Jurkat, Clone E6-1 (cell line): ENCODE measurements at places on chromosomes 16 and 17.

DNA sequence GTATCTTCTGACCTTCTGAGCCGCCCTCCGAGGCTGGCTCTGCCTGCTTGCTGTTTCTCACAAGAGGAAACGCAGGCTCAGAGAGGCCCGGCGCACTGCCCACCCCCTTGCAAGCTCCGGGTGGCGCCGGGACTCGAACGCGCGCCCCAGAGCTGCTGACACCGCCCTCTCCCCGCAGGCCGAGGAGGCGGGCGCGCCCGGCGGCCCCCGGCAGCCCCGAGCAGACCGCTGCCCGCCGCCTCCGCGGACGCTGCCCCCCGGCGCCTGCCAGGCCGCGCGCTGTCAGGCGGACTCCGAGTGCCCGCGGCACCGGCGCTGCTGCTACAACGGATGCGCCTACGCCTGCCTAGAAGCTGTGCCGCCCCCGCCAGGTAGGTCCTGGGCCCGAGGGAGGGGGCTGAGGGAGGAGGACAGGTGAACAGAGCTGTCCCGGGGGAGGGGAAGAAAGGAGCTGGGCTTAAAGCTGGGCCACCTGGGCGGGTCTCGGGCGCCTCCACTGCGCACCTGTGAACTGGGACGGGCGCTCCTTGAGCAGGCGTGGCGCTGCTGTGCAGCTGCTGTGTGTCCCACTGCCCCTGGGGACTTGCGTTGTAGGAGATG is 18.2 kb downstream of the WFDC1 start:
- DNase-seq = no peak

DNA sequence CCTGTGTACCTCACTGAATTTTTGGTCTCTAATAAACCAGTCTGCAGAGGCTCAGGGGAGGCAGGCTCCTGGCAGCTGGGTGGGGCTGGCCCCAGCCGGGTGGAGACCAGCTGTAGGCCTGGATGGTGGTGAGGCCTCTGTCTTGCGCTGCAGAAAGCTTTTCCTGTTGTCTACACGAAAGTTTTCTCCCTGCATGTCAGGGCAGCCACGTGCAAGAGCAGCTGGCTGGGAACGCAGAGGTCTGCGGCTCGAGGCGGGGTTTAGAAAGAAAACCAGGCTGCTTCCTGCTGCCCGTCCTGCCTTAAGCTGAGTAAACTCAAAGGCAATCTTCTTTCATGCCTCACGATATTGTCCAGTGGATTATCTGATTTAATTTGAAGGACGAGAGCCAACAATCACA is 2.4 kb downstream of the SERPINF1 start:
- DNase-seq = peak; percentile 80

- no peak for DNase-seq
These were observed 22.8 kb downstream of the ATP6V0D1 start for GRCh38 chr16:67458121-67458641.

GRCh38 chr17:79986411-79987186 is 49.1 kb downstream of the TBC1D16 start:
- no peak for DNase-seq

DNA sequence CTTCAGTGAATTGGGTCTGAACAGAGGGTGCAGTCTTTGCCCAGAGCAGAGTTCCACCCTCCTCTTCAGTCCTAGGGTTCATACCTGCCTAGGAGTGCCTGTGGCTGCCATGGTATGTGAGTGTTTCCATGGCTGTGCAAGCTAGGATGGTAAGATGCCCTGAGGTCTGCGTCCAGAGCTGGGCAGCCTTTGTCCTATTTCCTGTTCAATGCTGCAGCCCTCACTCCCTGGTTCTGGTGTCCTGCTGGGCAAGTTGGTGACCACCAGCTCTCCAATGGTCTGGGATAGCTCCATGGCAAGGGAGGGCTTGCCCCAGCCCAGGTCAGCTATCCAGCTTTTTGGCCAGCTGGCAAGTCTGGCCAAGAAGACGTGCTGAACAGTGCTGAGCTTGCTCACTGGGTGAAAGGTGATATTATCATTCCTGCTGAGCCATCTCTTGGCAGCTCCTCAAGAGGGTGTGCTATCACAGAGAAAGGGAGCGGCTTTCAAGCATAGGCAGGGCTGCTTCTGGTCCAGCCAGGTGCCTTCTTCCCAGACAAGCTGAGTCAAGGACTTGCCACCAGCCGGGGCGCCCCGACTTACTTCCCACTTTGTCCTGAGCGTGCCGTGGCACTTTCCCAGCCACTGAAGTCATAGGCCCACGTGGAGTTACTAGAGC is 13.0 kb upstream of the NFATC3 start:
- no peak for DNase-seq

DNA sequence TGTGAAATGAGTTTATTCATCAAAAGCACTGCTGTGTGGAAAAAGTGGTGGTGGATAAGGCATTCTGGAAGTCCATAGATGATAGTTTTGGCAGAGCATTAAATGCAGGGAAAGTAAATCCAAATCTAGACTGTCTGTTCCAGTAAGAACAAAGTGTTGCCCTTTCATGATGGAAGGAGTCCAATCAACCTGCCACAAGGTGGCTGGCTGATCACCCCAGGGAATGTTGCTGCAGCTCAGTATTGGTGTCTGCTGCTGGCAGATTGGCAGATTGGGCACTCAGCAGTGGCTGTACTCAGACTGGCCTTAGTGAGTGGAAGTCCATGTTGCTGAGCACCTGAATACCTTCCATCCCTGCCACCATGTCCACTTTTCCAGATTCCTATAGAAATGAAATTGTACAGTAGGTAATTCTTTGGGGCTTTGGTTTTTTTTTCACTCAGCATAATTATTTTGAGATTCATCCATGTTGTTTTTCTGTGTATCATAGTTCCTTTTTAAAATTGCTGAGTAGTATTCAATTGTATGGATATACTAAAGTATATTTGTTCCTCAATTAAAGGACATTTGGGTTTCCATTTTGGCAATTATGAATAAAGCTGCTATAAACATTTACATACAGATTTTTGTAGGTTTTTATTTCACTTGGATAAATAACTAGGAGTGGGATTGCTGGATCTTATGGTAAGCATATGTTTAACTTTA is 14.3 kb downstream of the DYNLL2 start:
- no peak for DNase-seq

- DNase-seq = no peak
These were observed 9.1 kb upstream of the COL1A1 start for GRCh38 chr17:50210240-50211225.

DNA sequence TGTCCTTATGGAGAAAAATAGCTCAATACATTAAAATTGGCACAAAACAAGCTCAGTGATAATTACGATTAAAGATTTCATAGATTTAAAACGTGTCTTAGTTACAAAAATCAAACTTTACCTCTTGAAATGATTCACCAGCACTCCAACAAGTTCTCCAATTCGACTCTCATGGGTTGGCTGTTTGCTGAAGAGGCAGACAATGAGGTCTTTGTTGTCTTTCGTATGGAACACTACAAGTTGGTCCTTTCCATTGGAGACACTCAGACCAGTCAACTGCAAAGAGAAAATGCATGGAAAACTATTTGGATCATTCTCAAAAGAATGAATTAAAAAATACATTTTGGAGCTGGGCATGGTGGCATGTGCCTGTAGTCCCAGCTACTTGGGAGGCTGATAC is 118.2 kb downstream of the CDK5R1 start:
- no peak for DNase-seq

DNA sequence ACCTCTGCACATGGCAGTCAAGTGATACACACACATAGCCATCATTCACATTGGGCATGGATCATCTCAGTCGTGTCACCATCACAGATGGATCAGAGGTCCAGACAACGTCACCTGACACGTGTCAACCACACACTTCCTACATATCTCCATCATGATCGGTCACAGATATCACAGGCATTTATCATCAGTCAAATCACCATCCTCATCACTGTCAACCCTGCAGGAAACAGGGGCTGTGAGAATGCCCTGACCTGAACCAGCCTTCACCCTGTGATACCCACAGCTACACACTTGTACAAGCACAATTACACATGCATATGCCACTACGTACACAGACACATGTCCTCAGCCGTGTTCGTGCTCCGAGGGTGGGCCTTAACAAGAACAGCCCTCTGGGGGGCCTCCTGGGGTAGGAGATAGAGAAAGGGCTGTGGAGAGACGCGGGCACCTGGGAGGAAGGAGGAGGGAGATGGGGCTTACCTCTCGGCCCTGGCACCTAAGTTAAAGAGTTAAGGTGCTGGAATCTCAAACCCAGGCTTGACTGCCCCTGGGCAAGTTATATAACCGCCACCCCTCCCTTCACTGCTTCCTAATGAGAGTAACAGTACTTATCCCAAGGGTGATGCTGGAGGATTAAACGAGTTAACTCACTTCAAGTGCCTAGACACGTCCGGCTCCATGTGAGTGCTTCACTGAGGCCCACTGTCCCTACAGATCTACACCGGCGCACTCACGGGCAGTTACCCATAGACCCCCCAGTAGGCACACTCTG is 1.1 kb downstream of the SLC12A4 start:
- no peak for DNase-seq

DNA sequence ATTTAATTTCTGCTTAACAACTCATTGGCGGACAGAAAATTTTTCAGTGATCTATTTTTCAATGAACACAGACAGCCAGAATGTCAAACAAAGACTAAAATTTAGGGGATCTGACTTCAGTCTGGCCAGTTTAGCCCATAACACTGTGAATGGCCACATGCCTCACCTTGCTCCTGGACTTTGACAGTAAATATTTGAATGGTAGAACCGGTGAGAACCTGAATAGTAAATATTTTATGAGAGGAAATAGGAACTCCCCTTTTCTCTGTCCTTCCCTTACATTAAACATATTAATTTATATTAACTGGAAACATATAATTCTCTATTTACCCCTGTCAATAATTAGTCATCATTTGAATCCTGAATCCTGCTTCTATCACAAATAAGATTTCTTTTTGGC is 942.1 kb downstream of the KCNJ2 start:
- DNase-seq = no peak

DNA sequence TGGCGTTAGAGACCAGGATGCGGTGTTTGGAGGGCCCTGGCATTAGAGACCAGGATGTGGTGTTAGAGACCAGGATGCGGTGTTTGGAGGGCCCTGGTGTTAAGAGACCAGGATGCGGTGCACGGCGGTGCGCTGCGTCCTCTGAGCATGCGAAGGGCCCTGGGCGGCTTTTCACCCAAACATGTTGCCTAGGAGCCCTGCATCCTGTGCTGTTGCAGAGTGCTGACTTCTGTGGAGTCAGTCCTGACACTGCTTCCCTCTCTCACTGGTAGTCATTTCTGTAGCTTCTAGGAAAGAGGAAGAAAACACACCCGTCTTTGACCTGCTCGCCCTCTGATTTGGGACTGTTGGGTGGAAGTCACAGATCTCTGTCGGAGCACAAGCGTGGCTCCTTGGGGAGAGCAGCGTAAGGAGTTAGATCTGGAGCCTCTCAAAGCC is 141.2 kb downstream of the LAT start:
- DNase-seq = peak; percentile 48

- DNase-seq = no peak
These were observed 154.5 kb downstream of the PARN start for GRCh38 chr16:14475370-14476139.

DNA sequence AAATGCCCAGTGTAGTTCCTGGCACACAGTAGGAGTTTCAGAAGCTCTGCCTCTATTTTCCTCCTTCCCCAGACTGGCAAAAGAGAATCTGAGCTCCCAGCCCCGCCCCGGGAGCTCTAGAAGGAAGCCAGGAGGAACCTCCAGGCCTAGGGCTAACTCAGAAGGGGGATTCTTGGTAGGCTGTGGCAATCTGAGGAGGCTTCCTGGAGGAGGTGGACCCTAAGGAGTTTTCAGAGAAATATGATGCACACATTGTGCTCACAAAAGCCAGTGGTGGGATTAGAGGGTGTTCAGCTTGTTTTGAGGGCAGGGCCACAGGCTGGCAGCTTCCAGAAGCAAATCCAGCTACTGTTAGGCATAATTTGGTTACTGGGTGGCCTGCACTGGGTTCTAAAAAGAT is 10.0 kb downstream of the ADGRG1 start:
- no peak for DNase-seq

DNA sequence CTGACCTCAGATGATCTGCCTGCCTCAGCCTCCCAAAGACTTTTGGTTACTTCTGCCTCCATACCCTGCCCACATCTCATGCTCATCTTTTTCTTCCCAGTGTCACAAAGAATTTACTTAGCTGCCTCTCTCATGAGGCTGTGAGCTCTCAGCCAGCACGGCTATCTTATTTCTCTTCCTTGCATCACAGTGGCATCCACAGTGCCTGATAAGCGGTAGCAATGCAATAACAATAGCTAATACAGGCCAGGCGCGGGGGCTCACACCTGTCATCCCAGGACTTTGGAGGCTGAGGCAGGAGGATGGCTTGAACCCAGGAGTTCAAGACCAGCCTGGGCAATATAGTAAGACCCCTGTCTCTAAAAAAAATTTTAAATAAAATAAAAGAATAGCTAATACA is 15.5 kb upstream of the MARVELD3 start:
- DNase-seq = no peak

DNA sequence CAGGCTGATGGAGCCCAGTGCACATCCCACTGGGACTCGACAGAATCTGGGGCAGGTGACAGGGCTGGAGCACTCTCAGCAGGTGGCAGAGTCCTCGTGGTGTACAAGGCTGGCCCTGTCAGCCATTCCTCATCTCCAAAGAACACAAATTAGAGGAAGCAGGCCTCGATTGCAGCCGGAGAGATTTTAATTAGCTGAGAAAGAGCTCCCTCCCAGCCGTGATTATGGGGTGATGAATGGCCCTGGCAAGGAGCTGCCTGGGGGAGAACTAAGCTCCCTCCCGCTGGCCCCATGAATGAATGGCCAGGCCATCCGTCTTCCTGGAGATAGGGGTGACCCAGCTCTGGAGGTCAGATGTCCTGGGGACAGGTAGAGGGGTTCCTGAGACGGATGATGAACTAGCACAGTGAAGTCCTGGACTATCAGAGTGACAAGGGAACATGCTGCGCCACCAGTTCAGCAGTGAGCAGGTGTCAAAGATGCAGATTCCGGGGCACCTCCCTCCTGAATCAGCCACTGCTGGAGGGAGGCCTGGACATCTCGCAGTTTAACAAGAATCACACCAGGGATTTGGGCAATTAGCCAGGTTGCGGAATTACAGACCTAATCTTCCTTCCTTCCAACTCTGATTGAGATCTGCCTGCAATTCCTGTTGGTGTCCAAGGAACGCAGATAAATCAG is 35.5 kb downstream of the PIMREG start:
- no peak for DNase-seq

DNA sequence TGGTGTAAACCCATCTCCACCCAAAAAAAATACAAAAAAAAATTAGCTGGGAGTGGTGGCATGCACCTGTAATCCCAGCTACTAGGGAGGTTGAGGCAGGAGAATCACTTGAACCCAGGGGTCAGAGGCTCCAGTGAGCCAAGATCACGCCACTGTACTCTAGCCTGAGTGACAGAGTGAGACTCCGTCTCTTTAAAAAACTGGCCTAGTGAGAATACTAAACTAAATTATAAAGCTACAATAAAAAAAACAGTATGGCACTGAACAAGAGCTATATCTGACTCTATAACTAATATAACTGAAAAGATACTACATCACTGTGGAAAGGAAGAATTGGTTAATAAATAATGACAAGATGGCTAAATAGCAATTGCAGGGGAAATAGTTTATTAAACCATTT is 6.4 kb downstream of the SMURF2 start:
- no peak for DNase-seq

DNA sequence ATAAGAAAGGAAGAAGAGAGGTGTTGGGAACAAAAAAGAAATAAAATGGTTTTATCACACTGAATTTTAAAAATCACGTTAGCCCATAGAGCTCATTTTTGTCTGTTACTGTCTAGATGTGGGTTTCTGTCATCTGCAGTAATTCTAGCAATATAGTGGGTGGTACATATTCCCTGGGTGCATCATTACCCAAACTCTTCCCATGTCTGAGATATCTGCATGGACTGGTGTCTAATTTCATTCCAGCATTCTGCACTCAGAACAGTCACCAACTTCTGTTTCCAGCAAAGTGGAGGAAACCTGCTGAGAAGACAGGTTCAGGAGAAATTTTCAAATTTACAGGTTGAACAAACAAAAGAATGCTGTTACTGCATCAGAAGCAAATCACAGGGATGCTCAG is 263.8 kb downstream of the CDH11 start:
- no peak for DNase-seq
